WTC11 (cell line): ENCODE measurements at places on chromosomes 11 and 22.

GRCh38 chr11:19697721-19698121 is 14.9 kb upstream of the NAV2 start:
- no peak for DNase-seq

GRCh38 chr11:6321961-6322362 is 1.7 kb upstream of the CAVIN3 start:
- DNase-seq, result no peak

DNA sequence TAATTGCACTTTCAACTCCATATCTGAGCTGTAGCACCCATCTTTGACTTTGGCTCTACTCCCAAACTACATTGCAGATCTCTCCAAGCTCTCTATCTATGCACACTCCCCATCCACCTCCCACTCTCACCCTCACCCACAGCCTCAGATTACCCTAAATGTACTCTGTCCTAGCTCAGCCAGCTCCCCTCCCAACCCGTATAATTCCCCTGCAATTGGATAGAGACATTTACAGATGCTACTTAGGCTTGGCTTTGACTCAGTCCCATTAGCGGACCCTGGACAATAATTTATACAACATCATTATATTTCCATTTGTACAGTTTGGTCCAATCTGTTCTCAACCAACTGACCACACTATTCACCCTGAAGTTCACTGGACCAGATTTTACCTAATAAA is 338.9 kb upstream of the ANO3 start:
- no peak for DNase-seq

- no peak for DNase-seq
Measured at GRCh38 chr11:68049509-68050370, 10.9 kb downstream of the TCIRG1 start.

DNA sequence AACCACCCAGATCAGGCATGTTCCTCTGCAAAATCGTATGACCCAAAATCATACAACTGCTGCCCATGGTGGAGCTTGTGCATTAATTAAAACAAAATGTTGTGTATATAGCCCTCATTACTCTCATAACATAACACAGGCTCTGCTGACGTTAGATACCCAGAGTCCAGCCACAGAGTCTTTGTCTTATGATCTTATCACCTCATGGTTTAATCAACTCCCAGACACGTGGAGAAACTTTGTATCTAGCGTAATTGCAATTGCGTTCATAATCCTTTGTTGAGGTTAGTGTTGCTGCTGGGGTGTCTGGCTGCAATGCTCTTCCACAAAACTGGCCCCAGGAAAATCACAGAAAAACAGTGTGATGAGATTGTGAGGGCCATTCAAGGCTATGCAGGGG is 5.0 kb upstream of the APOL1 start:
- DNase-seq, result no peak

DNA sequence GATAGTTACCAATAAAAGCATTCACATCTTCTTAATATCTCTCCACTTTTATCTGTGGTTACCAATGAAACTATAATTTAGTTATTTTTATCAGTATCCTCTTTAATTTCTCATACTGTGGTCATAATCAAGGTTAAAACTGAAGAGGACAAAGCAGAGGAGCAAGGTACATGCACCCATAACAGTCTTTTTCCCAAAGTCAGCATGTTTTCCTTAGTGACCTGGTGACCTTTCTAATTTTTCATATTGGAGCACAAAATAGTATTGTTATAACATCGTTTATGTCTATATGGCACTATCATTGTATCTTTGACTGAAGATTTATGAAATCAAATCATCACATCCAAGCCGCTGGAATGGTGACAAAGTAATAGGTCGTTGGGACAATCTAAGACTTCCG is 51.5 kb upstream of the CHORDC1 start:
- no peak for DNase-seq

- DNase-seq, result no peak
Measured at GRCh38 chr22:36443198-36443770, 38.2 kb downstream of the TXN2 start.

- DNase-seq, result no peak
Measured at GRCh38 chr22:44667829-44668189, 34.2 kb upstream of the PRR5 start.

DNA sequence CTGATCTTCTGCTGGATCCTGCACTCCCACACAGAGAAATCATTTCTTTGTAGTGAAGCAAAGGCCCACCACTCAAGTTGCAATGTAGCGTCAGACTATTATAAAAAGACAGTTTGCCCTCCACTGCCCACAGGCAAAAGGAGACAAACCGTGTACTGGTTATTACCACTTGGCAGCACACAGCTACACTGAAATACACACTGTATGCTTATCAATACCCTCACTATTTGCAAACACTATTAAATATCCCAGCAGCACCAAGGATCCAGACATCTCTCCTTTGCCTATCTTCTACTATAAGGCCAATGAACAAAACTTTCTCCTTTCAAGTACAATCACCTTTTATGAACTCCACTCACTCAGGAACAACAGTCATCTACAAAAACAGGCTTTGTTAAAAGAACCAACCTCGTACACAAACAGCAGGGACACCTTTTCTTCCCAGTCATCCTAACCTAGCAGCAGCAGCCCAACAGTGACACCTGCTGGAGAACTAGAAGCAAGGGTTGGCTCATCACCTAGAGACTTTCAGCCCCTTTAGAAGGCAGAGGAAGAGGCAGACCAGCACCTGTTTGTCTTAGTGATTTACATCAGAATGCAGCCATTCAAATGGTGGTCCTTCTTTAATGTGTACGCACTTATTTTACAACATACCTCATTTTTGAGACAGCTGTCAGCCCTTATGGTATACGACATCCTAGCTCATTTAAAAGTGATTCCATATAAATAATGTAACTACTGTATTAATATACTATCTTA is 56.1 kb downstream of the AMBRA1 start:
- DNase-seq, result peak; percentile 76

DNA sequence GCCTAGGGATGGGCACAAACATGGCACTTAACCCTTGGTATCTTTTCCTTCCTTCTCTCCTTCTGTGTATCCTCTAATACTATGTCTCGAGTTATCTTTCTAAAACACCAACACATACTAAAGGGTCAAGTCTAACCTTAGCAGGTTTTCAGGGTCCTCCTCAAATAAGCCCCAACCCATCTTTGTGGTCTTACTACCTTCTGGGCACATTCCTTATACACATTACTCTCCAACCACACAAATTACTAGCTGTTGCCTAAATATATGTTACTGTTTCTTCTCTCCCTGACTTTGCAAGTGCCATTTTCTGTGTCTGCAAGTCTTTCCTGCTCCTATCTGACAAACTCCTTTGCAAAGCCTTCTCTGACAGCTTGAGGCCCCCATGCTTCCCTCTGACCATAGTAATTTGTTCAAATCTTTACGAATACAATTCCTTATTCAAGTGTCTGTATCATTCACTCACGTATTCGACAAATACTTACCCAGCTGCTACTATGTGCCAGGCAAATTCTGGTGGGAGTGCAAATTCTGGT is 15.8 kb upstream of the NUP160 start:
- no peak for DNase-seq

GRCh38 chr11:15186146-15186545 is 71.4 kb downstream of the INSC start:
- no peak for DNase-seq
